ENCODE measurements at places on chromosomes 11 and 22.

- no peak for DNase-seq
Measured at GRCh38 chr11:112227471-112227870, 1.2 kb downstream of the PTS start.

- DNase-seq = no peak
Measured at GRCh38 chr22:20566420-20567260, 59.2 kb downstream of the MED15 start.

GRCh38 chr11:72725724-72726028 lies 26.5 kb downstream of the ARAP1 start:
- no peak for DNase-seq

DNA sequence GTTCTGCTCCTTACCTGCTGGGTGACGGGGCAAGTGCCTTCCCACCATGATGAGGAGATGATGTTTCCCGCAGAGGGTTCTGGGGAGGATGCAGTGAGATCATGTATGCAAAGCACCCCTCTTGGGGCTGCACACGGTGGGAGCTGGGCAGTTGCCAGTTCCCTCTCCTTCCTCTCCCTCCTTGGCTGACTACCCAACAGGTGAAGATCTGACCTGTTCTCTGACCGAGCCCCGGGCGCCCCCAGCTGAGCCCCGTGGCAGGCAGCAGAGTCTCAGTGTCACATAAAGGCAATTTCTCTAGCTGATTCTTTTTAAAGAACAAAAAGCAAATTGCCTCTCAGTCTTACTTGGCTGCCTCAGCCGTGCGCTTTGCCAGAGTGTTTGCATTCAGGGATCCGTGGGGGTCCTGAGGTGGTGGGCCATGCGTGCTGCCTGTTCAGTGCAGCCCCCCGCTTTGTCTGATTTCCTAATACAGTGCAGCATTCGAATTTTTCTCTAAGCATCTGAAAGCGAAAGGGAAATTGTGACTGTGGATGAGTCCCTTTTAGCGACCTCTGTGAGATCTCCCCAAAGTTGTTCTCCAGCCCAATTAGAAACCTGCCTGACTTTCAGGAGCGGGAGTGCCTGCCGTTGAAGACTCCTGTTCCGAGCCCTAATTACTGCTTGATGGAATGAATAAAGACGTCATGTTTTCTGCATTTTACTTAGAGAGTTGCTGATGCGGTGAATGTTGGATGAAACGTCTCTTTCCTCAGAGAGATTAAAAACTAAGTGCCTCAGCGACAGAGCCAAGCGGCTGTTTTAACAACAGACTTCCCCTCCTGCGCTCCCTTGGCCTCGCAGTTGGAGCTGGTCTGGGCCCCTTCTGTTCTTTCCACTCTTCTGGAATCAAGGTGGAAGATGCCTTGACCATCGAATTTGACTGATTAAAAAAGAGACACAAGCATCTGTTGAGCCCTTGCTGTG lies 86.0 kb downstream of the GRIK4 start:
- peak; percentile 35 for DNase-seq

- no peak for DNase-seq
Measured at GRCh38 chr11:30474151-30474954, 111.8 kb downstream of the MPPED2 start.

- no peak for DNase-seq
Measured at GRCh38 chr11:69373251-69373635, 79.3 kb downstream of the MYEOV start.

- DNase-seq = no peak
Measured at GRCh38 chr11:2347308-2347830, 29.7 kb upstream of the CD81 start.

DNA sequence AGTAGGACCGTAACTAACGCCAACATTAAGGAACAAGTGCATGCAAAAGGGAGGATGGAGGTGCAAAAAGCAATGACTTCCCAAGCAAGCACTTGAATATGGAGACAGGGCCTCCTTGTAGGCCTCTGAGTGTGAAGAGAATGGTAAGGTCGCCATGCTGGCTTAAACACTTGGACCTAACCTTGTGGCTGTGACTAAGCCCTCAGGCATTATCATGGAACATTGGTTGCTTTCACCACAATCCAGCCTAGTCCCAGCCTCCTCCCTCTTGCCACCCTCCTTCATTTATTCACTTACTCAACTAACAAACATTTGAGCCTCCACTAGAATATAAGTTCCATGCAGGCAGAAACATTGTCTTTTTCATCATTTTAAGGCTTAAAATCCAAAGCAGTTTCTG lies 11.9 kb upstream of the SYTL2 start:
- DNase-seq = no peak

- DNase-seq = no peak
Measured at GRCh38 chr11:35146074-35146521, 7.1 kb downstream of the CD44 start.

DNA sequence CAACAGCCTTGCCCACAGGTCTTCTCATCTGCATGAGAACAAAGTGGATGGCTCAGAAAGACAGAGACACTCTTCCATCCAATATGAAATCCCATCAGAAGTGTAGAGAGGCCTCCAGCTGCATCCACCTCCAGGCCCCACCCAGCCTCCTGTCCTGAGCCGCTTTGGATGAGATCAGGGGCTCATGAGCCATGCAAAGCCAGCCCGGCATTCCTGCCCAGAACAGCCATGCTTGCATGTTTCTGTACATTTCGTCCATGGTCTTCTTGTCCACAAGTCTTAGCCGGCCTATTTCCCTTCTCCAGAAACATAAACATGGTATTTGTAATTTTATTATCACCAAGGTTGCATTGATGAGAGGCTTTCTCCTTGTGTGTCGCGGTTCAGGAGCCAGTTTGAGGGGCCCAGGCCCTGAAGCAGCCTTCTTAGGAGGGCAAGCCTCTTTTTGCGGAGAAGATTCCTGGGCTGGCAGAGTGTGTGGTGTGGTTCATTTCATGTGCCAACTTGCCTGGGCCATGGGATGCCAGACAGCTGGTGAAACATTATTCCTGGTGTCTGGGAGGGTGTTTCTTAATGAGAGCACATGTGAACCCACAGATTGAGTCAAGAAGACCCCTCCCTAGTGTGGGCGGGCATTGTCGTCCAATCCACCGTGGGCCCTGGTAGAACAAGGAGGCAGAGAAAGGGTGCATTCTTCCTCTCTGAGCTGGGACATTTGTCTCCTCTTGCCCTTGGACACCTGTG lies 928.9 kb downstream of the TBC1D22A start:
- DNase-seq = no peak

DNA sequence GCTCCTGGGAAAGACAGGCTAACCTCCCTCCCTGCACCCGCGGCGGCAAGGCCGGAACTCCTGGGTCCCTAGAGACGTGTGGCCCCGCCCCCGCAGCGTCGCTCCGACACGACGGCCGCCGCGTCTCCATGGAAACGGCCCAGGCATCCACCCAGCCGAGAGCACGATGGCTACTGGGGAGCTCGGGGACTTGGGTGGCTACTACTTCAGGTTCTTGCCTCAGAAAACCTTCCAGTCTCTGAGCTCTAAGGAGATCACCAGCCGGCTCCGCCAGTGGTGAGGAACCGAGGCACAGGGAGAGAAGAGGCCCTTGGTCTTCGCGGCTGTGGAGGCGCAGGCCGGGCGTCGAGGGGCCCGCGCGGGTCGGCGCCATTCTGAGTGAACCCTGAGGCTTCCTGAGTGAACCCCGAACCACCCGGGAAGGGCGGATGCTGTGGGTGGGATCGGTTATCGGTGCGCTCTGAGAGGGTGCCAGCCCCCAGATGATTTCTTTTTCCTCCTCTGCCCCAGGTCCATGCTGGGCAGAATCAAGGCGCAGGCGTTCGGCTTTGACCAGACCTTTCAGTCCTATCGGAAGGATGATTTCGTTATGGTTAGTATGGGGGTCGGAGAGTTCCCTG lies at the start of gene CFAP300:
CFAP300 (plus strand) TSS at position 133 of the 620 bp plus-strand sequence; CDS start at position 167, 34 bp downstream.
- DNase-seq = peak; percentile 15

GRCh38 chr11:110855191-110855590 lies 143.0 kb upstream of the ARHGAP20 start:
- no peak for DNase-seq

GRCh38 chr11:115996125-115996807 lies 492.1 kb upstream of the CADM1 start:
- DNase-seq = no peak

- DNase-seq = no peak
Measured at GRCh38 chr11:115920092-115920461, 415.9 kb upstream of the CADM1 start.

GRCh38 chr11:114379394-114380069 lies 20.8 kb downstream of the C11orf71 start:
- no peak for DNase-seq
